ENCODE measurements at places on chromosomes 4 and X. TPM values are rescaled to one million over a fixed set of nuclear protein-coding genes. Genes with fewer than 3 reads are reported as not detected.

GRCh38 chr4:122073615-122074014 lies 78.5 kb upstream of the BLTP1 start:
- DNase-seq, result no peak

- no peak for DNase-seq
Observed at GRCh38 chr4:137739391-137739790, 207.1 kb upstream of the PCDH18 start.

GRCh38 chr4:24210332-24210902 lies 320.6 kb upstream of the PPARGC1A start:
- peak; percentile 48 for DNase-seq

DNA sequence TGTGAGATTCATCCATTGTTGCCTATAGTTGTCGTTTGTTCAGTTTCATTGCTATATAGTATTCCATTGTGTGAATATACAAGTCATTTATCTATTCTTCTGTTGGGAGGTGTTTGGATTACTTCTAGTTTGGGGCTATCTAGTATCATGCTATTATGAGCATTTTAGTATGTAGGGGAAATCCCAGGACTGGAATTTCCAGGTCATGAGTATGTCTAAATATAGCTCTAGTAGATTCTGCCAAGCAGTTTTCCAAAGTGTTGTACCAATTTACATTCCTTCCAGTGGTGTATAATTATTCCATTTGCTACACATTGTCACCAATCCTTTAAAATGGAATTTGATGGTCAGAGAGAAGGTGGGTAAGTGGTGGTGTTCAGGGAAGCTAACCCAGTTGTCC lies 30.1 kb downstream of the EGFL6 start:
- no peak for DNase-seq

DNA sequence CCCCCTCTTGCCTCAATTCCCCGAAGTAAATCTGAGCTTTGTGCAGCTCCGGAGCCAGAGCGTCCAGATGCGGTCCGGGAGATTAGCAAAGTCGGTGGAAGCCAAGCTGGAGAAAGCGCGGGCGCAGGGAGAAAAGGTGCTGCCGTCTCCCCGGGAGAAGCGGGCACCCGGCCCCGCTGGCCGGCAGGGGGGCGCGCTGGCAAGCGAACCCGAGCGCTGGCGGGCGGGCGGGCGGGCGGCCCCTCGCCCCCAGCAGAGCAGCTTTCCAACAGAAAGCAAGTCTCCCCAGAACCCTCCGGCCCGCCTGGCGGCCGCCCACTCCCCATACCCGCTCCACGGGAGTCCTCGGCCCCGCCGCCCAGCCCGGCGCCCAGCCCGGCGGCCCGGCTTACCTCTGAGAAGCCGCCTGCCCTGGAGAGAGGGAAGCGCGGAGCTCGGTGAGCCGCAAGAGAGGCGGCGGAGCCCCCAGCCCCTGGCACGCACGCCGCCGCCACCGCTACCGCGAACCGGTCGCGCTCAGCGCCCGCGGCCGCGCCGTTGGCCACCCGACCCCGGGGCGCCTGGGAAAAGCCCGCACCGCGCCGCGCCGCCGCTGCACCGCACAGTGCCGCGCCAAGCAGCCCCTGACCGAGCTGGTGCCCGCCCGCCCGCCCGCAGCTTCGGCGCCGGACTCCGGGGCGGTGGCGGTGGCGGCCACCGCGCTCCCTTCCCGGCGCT lies 529 bp upstream of the CITED1 start:
- DNase-seq, result no peak

GRCh38 chr4:7427361-7427760 lies 7.4 kb downstream of the PSAPL1 start:
- DNase-seq, result no peak

- DNase-seq, result no peak
Observed at GRCh38 chr4:175758050-175759024, 53.7 kb downstream of the GPM6A start.

DNA sequence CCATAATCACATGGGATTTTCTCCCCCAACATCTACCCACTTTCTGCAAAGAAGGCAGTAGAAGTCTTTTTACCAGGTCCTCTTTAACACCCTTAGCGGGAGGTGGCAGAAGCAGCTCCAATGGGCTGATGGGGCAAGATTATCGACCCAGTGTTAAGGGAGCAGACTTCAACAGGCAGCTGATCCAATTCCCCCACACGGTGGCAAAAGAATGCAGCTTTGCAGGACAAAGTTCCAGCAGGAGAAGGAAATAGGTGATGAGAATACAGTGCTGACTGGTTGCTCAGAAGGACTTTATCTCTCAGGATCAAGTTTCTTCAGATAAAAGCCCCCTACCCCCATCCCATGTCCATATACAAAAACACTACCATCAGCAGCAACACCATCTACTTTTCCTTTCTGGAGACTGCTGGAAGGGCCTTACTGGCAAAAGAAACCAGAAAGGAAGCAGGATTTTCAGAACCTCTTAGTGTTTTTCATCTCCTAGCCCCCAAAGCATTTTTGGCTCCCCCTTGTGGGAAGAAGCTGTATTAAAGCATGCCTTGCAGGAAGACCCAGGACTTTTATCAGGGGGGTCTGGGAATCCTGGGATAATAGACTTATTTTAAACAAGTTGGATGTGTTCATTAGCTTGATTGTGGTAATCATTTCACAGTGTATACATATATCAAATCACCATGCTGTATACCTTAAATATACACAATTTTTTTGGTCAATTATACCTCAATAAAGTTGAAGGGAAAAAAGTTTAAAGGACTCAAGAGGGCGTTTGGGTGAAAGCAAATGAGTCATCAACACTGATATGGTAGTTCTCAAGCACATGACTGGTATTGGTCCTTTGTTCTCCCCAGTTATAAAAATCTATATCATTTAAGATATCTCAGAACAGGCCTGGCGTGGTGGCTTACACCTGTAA lies 146.4 kb downstream of the GPC3 start:
- no peak for DNase-seq

- no peak for DNase-seq
Observed at GRCh38 chr4:104248726-104249125, 246.0 kb downstream of the CXXC4 start.

DNA sequence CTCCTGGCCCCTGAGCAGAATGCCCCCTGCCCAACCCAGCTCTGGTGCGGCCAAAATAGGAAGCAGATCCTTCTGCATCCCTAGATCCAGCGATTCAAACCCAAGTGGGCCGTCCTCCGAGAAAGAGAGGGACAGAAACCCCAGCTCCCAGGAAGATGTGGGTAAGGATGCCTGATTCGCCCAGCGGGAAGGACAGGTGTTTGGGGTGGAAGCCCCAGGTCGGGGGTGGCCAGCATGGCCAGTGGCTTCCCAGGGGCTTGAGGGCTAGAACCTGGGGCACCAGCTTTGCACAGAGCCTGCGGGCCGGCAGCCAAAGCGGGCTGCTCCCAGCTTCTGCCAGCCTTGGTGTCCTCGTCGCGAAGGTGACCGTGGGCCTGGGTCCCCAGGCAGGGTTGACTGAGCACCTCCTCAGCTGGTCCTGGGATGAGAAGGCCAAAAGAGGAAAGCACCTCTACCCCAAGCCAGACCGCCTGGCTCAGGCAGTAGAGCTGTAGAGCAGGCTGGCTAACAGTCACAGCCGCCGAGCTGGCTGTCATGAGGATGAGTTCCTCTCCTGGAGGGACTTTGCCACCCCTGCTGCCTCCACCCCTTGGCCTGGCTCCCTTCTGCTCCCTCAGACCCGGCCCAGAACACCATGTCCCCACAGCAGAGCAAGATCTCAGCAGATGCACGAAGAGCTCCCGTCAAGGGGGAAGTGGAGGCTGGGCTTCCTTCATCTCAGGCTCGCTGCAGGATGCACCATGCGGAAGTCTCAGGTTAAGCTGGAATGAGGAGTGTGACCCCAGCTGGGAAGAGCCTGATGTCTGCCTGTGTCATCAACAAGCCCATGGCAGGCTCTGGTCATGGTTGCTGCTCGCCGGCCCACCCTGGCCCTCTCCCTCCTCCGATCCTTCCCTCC lies 59.9 kb downstream of the CPZ start:
- no peak for DNase-seq

- DNase-seq, result no peak
Observed at GRCh38 chr4:73675623-73676022, 55.4 kb upstream of the RASSF6 start.

Gene ARHGAP6
- total RNA-seq, result 1.4 TPM

Gene GABRG1
- total RNA-seq, result not detected

Gene GPM6B
- total RNA-seq, result 0.89 TPM

Gene AP1S2
- total RNA-seq, result 46.0 TPM

Measured in kidney epithelial cell (primary cell).